GM03348 (cell line): ENCODE measurements at places on chromosomes 3 and 15.

- DNase-seq, result no peak
These were observed 130.6 kb downstream of the FAM174B start for GRCh38 chr15:92524874-92525565.

- DNase-seq, result no peak
These were observed 7.8 kb upstream of the C3orf52 start for GRCh38 chr3:112078125-112079083.

DNA sequence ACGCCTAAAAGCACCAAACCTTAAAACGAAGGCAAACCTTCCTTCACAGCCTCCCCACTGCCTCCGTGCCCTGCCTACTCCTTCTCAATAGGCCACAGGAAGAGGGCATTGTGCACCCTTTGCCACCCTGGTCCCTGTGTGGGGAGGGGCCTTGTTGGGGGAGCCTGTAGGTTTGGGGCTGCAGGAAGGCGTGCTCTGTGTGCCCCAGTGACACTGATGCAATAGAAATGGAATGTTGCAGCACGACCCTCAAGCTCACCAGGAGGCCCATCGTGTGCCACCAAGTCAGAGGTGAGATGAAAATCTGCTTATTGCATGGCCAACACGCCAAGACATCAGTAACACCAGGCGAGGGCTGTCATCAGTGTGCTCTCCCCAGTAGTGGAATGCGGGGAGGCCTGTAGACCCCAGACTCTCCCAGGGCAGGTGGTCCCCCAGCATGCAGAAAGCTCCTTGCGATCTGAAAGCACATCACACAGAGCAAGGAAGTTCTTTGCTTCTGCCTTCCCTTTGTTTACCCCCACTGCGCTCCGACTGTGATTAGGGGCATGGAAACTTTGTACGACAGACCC, 86.2 kb downstream of the ASB7 start:
- DNase-seq, result no peak

- no peak for DNase-seq
These were observed 11.6 kb upstream of the NR2C2 start for GRCh38 chr3:14935592-14936345.
